ENCODE measurements at places on chromosomes 4 and X.

GRCh38 chr4:31290836-31291235 is 570.7 kb downstream of the PCDH7 start:
- no peak for DNase-seq

DNA sequence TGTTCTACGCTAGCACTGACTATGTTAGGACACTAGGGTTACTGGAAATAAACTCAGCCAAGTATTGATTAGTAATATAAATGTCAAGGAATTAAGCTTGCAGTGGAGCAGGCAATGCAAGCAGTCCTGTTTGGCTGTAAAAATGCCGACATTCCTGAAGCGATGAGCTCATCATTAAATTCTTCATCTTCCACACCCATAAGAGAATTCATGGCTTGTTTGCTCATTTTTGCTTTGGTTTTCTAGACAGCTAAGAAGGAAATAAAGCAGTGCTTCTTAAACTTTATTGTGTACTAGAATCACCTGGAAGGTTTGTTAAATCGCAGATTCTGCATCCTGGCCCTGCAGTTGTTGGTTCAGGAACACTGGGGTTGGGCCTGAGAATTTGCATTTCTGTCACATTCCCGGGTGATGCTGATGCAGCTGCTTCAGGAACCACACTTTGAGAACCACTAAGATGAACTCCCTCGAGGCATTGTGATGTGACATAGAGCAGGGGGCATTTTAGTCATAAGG is 17.8 kb downstream of the ANXA3 start:
- no peak for DNase-seq

DNA sequence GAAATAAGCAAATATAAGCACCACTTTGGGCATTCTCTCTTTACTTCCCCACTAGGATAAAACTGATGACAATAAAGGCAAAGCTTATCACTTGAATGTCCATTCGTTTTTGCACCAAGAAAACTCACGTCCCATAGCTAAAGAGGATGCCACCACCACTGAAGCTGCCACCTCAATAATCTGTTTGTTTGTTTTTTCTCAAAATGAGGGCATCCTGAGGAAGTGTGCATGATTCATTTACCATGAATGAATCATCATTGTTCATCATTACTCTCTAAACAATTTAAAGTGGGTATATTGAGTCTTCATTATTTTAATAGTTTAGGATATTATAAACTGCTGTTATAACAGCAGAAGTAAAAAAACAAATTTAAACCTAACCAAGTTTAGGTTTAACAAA is 168.2 kb downstream of the DCTD start:
- no peak for DNase-seq

- DNase-seq = no peak
Observed at GRCh38 chr4:147118528-147118927, 172.9 kb upstream of the TTC29 start.

- DNase-seq = no peak
Observed at GRCh38 chr4:80447493-80447892, 112.0 kb downstream of the CFAP299 start.
